ENCODE measurements at places on chromosomes 16 and 17.

DNA sequence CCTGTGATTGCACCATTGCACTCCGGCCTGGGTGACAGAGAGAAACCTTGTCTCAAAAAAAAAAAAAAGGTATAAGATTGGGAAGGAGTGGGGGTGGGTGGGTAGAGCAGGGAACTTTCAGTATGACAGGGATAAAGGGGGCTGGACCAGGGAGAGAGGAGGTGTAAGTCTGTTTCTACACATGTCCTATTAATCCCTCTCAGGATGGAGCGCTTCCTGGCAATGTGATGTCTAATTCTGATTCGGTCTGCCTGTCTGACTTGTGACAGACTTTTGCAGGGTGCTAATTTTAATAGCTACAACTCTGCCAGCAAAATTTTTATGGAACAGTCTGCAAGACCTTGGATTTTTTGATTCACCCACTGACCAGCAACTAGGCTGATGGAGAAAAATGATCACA lies 53.8 kb upstream of the SLC25A19 start:
- no peak for DNase-seq

- DNase-seq: no peak
These were observed 77.8 kb downstream of the RTN4RL1 start for GRCh38 chr17:1947229-1947742.

- DNase-seq: no peak
These were observed 32.6 kb downstream of the CTCF start for GRCh38 chr16:67594956-67595355.

DNA sequence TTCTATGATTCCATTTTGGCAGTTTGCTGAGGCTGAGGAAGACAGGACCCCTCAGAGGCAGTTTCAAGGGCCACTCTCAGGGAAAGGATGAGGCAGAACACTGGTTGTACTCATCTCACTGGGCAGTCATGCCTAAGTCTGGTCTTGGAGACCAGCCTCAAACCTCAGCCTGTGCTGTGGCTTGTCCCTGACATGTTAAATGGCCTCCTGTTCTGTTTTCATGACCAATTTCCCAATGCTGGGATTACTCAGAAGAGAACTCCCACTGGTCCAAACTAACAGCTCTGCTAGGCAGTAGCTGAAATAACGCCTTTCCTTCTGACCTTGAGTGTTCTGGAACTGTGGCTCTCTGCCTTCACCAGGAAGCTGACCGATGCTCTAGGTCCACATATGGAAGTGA lies 8.4 kb upstream of the SPDYE4 start:
- no peak for DNase-seq

- DNase-seq: no peak
These were observed 12.4 kb downstream of the NAT9 start for GRCh38 chr17:74763565-74764387.

DNA sequence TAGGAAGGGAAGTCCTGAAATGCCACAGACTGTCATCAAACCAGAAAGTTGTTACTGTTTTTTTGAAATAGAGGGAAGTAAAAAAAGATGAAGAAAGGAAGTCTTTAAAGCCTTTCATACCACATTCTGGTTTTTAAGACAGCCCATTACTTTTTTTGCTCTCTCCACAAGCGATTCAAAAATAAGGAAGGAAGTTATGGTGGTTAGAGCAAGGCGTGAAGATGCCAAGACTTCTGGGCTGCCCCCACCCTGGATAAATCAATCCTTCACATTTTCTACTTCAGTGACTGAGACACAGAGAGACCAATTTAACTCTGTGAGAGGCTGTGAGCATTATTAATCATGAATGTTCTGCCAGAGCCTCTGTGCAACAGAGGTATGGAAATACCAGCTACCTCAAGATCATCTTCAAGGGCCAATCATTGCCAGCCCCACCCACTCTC lies 82.3 kb upstream of the BCAR1 start:
- no peak for DNase-seq

DNA sequence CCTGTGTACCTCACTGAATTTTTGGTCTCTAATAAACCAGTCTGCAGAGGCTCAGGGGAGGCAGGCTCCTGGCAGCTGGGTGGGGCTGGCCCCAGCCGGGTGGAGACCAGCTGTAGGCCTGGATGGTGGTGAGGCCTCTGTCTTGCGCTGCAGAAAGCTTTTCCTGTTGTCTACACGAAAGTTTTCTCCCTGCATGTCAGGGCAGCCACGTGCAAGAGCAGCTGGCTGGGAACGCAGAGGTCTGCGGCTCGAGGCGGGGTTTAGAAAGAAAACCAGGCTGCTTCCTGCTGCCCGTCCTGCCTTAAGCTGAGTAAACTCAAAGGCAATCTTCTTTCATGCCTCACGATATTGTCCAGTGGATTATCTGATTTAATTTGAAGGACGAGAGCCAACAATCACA lies 2.4 kb downstream of the SERPINF1 start:
- peak; percentile 50 for DNase-seq

GRCh38 chr17:81608082-81608481 lies 28.8 kb downstream of the NPLOC4 start:
- no peak for DNase-seq

GRCh38 chr17:38886643-38887010 lies 16.8 kb downstream of the LASP1 start:
- DNase-seq: no peak

DNA sequence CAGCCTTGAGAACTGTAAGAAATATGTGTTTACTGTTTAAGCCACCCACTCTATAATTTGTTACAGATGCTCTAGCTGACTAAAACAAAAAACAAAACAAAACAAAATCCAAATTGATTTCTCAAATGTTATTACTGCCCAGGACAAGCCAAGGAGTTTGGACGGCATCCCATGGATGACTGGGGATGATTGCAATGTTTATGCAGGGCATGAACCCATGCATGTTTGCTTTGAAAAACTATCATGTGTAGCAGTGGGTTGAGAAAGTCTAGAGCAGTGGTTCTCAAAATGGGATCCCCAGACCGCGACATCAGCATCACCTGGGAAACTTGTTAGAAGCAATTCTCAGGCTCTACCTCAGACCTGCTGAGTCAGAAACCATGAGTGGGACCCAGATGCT lies 223.2 kb upstream of the PSMD7 start:
- no peak for DNase-seq

- DNase-seq: no peak
These were observed 55.3 kb downstream of the CLUH start for GRCh38 chr17:2656283-2656682.

DNA sequence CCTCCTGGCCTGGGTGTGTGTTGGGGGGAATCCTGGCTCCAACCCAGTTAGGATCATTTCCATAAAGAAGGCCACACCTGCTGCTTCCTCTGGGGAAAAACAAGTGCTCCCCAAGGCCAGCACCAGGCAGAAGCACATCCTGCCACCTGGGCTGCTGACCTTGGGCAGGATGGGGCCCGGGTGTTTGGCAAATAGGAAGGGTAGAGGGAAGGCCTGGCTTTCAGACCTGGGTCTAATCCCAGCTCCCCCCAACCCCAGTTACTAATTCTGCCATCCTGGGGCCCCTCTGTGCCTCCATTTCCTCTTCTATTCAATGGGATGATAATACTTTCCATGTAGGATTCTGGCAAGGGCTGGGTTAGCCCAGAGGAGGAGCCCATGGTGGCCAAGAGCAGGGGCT lies 3.0 kb upstream of the NLRC5 start:
- no peak for DNase-seq

GRCh38 chr16:65889533-65889966 lies 476.9 kb upstream of the CDH5 start:
- DNase-seq: no peak

GRCh38 chr17:27526604-27527002 lies 70.4 kb downstream of the KSR1 start:
- DNase-seq: peak; percentile 55

DNA sequence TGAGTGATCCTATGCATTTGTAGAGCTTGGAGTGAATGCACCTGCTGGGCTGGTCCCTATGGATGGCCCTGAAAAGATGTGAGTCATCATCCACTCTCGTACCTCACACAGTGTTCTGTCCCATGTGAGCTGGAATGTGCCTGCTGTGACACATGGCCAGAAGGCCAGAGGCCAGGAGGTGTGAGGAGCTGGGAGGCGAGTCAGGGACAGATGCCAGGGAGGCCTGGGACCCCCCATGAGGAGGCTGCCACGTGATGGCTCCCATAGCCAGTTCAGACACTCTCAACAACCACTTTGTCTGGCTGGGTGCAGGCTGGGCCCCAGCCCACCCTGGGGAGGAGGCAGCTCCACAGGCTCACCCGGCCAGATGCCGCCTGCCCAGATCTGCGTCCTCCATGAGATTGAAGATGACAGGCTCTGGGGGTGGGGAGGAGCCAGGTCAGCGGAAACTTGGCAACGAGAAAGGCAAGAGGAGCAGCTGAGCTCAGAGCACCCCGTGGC lies 168.8 kb downstream of the C16orf78 start:
- DNase-seq: no peak

GRCh38 chr17:78541488-78542206 lies 35.5 kb downstream of the DNAH17 start:
- DNase-seq: no peak

DNA sequence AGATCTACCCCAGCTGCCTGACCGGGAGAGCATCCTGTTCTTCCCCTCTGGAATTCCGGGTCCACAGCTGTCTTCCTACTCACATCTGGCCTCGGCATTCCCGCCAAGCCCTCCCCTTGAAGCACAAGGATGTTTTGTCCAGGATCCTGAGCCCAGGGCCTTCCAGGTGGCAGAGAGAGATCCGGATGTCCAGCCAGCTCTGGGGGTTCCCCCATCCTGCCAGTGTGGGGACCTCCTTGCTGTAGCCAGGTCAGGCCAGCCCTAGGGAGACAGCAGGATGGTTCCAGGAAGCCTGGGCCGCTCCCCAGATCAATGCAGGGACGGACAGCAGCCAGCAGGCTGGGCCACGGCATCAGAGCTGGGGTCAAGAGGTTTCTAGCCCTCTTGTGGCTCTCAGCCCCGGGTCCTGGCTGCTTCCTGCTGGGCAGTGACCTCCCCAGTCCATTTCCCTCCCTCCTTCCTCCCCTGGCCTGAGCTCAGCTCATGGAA lies 55.3 kb downstream of the SOCS3 start:
- DNase-seq: no peak

DNA sequence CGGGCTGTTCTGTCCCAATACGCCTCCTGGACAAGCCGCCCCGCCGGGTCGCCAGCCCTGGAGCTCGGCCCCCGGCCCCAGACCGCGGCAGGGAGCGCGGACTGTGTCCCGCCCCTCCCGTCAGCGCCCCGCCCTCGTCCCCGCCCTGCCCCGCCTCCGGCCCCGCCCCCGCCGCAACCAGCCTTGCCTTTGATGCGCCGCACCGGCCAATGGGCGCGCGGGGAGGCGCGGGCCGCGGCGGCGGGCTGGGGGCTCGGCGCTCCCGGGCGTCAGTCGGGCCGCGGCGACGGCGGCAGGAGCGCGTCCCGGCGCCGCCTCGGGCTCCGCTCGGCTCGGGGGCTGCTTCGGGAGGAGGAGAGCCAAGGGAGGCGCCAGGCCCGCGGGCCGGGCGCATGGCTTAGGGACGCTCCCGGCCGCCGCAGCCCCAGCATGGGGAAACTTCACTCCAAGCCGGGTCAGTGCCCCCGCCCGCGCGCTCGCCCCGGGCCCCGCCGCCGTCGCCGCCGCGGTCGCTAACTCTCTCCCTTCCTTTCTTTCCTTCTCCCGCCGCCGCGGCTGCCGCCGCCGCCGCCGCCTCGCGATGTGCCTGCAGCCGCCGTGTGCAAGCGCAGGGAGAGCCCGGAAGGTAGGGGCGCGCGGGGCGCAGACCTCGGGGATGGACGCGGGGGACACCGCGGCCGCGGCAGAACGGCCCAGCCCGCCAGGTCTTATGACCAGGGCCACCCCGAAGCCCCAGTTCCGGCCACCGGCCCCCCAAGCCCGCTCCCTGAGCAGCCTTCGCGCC lies at the start of gene NKD1:
NKD1 (plus strand) TSS at position 272 of the 784 bp plus-strand sequence; CDS start at position 430, 158 bp downstream.
- DNase-seq: peak; percentile 80

GRCh38 chr17:44795928-44796327 lies 34.2 kb downstream of the GJC1 start:
- no peak for DNase-seq

GRCh38 chr16:65917466-65917865 lies 449.0 kb upstream of the CDH5 start:
- no peak for DNase-seq

DNA sequence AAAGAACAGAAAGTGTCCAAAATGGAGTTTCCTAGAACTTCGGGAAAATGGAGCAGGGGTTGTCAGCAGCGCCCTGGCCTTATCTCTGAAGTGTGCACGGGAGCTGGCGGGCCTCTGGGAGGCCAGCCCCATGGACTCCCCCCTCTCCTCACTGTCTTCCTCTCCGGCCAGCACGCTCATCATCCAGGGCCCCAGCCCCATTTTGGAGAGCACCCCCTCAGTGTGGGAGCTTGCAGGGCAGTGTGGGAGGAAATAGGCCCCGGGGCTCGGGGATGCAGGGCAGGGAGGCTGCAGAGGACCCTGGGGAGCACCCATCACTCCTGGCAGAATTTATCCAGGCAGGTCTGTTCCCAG lies 4.9 kb upstream of the PABPN1L start:
- no peak for DNase-seq

Data from activated naive CD8-positive, alpha-beta T cell treated with anti-CD3 and anti-CD28 coated beads for 36 hours (primary cell).